ENCODE measurements at places on chromosomes 5 and 9. TPM values are rescaled to one million over a fixed set of nuclear protein-coding genes. Genes with fewer than 3 reads are reported as not detected.

DNA sequence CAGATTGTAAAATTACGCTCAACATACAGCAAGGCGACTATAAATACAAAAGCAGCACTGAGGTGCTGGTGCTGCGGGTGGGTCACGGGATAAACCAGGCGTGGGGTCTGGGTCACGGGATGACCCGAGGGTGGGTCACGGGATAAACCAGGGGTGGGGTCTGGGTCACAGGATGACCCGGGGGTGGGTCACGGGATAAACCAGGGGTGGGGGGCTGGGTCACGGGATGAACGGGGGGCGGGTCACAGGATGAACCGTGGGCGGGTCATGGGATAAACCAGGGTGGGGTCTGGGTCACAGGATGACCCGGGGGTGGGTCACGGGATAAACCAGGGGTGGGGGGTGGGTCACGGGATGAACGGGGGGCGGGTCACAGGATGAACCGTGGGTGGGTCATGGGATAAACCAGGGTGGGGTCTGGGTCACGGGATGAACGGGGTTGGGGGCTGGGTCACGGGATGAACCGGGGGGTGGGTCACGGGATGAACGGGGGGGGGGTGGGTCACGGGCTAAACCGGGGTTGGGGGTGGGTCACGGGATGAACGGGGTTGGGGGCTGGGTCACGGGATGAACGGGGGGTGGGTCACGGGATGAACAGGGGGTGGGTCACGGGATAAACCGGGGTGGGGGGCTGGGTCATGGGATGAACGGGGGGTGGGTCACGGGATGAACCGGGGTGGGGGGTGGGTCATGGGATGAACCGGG lies 30.2 kb upstream of the SLC9A3 start:
- no peak for DNase-seq

PSD2 gene
- total RNA-seq, result 0.08 TPM

ASPN gene
- total RNA-seq, result 5.4 TPM

PCDH12 gene
- total RNA-seq, result 3.0 TPM

DNA sequence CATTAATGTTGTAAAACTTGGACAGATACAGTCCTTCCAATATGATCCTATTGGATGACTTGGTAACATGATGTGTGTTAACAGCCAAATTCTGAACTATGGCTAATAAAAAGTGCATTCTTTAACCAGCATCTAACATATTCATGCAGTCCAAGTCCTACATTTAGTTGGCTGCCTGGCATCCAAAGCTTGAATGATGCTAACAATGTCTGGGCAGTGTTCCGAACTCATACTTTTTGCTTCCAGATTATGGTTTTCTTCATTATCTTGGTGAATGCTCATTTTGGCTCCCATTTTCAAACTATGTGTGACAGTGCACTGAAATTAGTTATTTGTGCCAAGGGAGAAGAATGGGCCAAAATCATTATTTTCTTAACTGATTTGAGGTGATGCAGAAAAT lies 2.8 kb downstream of the FAM174A start:
- no peak for DNase-seq

GRCh38 chr9:99042620-99043019 lies 62.3 kb upstream of the TGFBR1 start:
- no peak for DNase-seq

CYSRT1 gene
- total RNA-seq, result 0.81 TPM

Data from left lobe of liver (tissue), 2 donors.